T follicular helper cell (primary cell): ENCODE measurements at places on chromosomes 11 and 22.

GRCh38 chr11:124942466-124943253 lies 6.8 kb upstream of the HEPACAM start:
- no peak for DNase-seq

DNA sequence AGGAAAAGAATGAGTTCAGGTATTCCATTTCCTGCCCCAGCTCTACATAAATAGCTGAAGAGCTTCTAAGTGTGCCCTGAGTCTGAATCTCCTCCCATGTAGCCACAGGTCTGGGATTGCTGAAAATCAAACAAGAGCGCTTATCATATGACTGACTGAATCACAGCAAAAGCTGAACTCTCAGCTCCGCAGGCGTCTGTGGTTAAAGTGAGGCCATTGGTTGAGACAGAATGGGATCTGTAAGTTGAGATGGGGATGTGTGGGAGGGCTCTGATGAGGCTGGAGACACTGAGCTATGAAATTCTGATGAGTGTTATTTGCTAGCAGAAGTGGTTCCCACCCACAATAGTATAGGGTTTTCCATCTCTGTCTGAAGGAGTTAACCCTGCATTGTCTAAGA lies 637.0 kb downstream of the OPCML start:
- DNase-seq: no peak

GRCh38 chr11:12232817-12233601 lies 122.6 kb downstream of the MICAL2 start:
- DNase-seq: no peak

DNA sequence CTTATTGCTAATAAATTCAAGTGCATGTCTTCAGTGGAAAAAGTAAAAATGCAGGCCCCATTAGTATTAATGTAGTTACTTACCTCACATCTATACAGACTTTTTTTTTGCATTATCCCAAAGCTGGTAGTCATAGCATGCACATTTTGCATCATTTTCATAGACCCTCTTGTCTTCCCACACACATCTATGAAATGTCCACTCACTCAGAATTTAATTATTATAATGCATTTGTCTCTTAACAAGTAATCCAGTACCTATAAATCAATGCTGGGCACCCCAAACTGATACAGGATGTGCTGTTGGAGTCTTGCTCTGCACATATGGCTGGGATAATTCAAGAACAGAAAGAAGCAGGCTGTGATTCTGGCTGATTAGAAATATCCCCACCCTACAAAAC lies 370.4 kb upstream of the FAT3 start:
- no peak for DNase-seq

GRCh38 chr22:30804626-30805025 lies 110.0 kb downstream of the OSBP2 start:
- DNase-seq: no peak

DNA sequence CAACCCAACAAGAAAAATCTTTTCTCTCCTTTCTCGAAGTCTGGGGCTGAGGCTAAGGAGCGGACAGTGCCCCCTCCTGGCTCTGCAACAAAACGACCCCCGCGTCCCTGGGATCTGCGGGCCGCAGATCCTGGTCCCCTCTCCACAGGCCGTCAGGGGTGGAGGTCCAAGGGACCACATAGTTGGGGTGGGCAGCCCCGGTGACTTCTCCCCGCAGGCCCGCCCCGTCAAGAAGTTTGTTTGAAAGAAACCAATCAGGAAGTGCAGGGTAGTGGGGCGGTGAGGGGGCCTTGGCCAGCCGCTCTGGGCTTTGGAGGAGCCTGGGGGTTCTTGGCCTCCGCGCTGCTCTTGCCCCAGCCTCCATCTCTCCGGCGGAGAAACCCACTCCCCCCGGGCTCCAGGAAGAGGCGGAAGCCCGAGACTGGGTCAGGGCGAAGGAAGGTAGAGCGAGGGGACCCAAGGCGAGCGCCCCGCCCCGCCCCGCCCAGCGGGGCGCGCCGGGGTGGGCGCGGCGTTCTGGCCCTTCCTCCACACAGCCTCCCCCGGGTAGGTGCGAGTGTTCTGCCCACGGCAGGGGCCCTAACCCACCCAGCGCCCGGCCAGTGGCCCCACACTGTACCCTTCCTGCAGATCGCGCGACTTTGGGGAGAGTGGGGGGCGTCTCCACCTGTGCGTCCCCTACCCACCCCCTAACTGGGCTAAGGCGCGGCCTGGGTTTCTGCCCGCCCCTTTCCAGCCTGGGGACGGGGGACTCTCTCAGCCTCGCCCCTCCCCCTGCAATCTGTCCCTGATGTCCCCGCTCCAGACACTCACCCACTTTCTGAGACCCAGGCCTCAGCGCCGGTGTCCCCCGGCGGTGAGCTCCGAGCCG lies 1.3 kb downstream of the TP53I11 start:
- DNase-seq: no peak

GRCh38 chr11:7896009-7896785 lies 34.9 kb downstream of the OR10A6 start:
- DNase-seq: no peak

DNA sequence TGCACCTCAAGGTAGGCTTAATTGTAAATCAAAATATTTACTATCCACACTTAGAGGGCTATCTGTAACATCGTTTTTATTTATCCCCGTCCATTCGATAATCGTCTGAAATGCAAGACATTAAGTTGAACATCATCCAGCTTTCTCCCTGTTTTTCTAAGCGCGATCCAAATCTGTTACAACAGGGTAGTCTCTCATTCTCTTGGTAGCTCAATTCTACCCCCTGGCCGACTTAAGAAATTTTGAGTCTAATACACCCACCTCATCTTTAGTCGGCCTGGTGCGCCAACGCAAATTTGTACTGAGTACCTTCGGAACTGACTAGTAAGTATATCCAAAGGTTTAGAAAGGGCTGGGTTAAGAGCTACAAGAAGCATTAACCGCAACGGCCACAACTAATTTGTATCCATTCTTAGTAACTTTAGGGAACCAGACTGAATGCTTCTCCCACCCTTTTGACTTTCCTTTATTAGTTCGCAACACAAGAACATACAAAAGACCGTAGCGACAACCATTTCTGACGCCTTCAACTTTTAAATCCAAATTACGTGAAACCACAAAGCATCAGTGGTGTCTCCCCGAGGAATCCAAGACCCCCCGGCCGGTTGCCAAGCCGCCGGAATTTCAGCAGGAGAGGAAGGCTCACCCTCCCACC lies 1.0 kb upstream of the ZNF143 start:
- no peak for DNase-seq

DNA sequence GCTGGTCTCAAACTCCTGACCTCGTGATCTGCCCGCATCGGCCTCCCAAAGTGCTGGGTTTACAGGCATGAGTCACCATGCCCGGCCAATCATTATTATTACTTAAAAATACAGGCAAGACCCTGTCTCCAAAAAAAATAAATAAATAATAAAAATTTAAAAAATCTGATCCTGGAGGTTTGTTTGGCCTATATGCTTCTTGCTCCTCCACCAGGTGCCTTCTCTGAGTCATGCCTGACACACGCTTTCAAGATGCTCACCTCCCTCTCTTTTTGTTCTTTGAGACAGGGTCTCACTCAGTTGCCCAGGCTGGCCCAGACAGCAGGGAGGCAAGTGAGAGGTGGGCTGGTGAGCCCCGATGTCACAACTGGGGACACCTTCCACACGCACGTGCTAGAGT lies 13.5 kb downstream of the ZC3H7B start:
- no peak for DNase-seq

GRCh38 chr11:90661233-90661632 lies 438.4 kb upstream of the CHORDC1 start:
- no peak for DNase-seq

GRCh38 chr11:75945446-75945845 lies 130.4 kb downstream of the UVRAG start:
- no peak for DNase-seq
